Glutamatergic neuron (in vitro differentiated cells): ENCODE measurements at places on chromosomes 2 and 18. TPM values are rescaled to one million over a fixed set of nuclear protein-coding genes. Genes with fewer than 3 reads are reported as not detected.

CCDC85A gene
- total RNA-seq = 12.1 TPM

TSN gene
- total RNA-seq = 47.8 TPM

TMEM37 gene
- not detected for total RNA-seq

CD8B2 gene
- total RNA-seq = not detected

PASK gene
- total RNA-seq = 24.4 TPM

MALL gene
- 0.49 TPM for total RNA-seq

FTCDNL1 gene
- 0.74 TPM for total RNA-seq

RELCH gene
- 44.6 TPM for total RNA-seq

SCN3A gene
- total RNA-seq = 22.2 TPM
